Activated CD8-positive, alpha-beta memory T cell treated with anti-CD3 and anti-CD28 coated beads for 1 hour (primary cell): ENCODE measurements at places on chromosomes 4 and X.

DNA sequence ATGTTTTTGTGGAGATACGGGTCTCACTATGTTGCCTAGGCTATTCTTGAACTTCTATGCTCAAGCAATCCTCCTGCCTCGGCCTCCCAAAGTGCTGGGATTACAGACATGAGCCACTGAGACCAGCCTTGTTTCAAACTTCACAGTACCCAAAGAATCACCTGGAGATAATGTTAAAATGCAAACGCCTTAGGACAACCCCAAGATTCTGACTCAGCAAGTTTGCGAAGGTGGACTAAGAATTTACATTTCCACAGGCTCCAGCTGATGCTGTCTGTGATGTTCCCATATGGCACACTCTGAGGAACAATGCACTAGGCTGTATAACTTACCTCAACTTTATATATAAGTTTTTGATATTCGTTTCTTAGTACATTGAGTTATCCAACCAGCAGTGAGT, 984 bp upstream of the STATH start:
- no peak for DNase-seq

GRCh38 chrX:43862434-43862833, 19.8 kb downstream of the MAOB start:
- no peak for DNase-seq

GRCh38 chr4:4871573-4872313, 12.3 kb downstream of the MSX1 start:
- DNase-seq = no peak

GRCh38 chr4:47221721-47222120, 190.4 kb downstream of the GABRB1 start:
- DNase-seq = no peak

- no peak for DNase-seq
These were observed 167.2 kb downstream of the STK32B start for GRCh38 chr4:5218376-5219069.

- DNase-seq = no peak
These were observed 1.8 kb upstream of the RENBP start for GRCh38 chrX:153945956-153946943.

- DNase-seq = no peak
These were observed 247.9 kb downstream of the CCSER1 start for GRCh38 chr4:90375081-90375480.

DNA sequence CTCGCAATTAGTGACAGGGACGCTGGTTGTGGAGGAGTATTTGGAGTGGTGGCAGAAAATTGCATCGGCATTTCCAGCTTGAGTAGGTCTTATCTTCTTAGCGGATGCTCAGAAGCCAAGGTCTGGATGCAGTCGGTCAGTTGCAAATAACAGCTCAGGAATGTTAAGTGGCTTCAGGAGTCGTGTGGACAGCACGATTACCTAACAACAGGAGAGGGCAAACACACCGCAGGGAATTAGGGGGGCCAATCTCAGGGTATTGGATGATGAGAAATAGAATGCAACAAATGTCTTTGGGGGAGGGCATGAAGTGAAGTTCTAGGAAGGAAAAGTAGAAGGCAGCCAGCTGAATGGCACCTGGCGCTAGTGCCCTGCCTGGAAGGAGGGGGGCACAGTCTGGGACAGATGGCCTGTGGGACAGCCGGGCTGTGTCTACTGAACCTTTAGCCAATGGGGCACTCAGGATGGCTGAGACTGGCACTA, 11.8 kb downstream of the RASL11B start:
- no peak for DNase-seq

DNA sequence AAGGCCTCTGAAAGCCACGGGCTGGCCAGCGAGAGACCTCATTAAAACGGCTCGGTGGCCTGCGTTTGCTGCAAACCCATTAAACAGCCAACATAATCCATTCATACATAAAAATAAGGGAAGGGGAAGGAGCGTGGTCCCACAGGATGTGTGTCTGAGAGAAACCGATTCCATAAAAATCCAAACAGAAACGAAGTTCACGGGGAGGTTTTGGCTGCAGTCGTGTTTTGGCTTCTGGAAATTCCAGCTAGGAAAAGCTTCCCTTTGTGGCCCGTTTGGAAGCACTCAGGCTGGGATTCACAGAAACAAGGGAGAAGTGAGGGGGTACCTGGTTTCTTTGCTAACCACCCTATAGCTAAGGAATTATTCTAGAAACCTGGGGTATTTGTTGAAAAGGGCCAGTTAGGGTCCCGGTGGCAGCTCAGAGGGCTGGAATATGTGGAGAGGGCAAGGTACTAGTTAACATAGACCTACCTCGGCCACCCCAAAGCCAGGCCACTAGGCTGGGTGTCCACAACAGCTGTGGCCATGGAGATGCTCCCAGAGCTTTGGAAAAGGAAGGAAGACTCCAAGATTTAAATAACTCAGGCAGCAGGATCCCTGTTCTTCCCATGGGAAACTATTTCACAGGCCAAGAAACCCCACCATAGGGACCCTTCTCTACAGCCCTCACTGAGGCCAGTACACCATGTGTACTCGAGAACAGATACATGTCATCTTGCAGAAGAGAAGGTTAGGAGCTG, 166.8 kb downstream of the BCOR start:
- no peak for DNase-seq

- DNase-seq = no peak
These were observed 35.5 kb downstream of the TBC1D9 start for GRCh38 chr4:140720387-140721304.

DNA sequence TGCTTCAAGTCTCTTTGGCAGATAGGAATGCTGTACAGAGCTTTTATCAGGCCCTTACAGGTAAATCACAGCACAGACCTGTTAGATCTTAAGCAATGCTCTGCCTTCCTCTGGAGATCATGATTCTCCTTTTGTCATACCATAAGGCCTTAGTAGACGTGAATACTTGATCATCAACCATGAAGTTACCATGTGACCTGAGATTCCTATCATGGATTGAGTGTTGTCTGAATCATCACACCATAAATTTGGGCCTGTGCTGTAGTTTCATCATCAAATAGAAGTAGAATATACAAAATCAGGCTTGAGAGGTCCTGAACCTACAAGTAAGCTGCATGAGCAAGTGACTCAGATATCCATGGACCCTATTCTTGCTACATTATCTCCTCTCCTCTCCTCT, 466.8 kb upstream of the INTU start:
- no peak for DNase-seq

DNA sequence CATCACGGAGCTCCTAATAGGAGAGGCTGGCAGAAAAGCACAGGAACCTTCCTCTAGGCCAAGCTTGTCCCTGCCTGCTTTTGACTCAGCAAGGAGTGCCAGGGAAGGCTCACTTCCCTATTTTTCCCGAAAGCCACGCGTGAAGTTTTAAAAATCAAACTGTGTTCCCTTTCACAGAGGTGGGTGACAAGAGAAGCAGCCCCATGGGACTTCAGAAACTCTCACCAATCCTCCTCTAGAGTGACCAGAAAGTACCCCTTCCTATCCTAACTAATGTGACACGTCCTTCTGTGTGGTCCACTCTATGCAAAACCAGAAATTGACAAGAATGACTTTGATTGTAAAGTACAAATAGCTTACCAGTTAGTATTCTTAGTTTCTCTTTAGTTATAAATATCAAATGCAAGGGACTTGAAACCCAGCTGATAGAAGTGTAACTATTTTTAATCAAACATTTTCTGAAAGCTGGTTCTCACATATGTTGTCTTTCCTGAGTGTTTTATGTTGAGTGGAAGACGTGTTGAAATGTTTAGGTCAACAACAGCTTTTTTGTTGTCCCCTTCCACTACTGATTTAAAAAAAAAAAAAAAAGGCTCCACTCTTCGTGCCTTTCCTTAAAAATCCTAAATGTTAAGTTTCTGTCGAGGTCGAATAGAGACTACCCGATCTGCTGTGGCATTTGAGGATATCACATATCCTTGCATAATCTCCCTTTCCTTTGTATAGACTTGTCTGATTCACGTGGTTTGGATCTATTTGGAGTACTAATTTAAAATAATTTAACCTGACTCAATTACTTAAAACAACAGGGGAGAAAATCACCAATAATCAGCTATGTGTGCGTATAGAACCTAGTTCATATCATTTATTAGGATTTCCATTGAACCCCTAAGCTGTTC, 42.1 kb downstream of the NFKB1 start:
- DNase-seq = no peak

DNA sequence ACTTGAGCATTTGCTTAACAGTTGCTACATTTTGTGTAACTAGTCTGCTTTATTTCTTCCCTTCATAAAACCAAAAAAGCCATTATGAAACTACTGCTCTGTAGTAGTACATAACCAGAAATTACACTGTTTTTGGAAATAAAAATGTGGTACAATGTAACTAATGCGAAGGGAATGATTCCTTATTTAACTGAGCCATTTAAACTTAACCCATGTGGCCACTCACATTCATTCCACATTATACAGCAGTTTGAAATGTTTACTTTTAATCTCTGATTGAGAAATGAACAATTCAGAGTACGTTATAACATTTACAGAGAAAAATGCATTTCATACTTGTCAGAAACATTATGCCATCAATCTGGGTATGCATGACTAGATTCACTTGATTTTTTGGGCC, 94.2 kb downstream of the NYX start:
- no peak for DNase-seq

DNA sequence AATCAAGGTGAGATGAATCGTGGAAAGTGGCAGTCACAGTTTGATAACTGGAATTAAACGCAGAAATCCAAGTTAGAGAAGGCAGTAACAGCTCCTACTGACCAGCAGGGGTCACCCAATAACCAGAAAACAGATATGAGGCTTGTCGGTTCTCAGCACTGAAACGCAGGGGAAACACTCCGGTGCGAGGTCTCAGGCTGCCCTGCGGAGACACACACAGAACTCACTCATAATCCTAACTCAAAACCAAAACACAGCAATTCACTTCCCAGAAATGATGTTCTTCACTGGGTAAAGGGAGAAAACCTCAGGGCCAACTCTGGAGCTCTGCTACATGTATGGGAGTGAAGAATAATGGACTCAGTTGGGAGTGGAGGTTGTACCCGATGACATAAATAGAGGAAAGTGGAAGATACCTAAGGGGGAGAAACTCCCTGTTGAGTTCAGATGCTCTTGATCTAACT, 384.4 kb downstream of the RAPGEF2 start:
- DNase-seq = no peak

DNA sequence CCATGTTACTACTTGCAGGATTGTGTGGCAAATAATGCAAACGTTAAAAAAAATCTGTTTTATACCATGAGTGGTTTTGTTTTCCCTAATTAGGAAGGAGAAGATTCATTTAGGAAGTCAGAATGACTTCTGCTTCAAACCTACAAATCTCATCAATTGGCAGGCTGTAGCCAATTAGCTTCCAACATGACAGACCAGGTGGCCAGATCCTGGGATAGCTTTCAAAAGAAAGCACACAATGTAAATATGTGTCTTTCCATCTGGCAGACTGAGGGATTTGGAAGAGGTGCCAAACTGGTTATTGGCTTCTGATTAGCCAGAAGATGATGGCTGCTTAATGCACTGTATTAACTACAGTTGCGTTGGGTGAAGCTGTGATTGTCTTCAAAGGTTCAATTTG, 432.8 kb downstream of the ANKRD50 start:
- DNase-seq = no peak

DNA sequence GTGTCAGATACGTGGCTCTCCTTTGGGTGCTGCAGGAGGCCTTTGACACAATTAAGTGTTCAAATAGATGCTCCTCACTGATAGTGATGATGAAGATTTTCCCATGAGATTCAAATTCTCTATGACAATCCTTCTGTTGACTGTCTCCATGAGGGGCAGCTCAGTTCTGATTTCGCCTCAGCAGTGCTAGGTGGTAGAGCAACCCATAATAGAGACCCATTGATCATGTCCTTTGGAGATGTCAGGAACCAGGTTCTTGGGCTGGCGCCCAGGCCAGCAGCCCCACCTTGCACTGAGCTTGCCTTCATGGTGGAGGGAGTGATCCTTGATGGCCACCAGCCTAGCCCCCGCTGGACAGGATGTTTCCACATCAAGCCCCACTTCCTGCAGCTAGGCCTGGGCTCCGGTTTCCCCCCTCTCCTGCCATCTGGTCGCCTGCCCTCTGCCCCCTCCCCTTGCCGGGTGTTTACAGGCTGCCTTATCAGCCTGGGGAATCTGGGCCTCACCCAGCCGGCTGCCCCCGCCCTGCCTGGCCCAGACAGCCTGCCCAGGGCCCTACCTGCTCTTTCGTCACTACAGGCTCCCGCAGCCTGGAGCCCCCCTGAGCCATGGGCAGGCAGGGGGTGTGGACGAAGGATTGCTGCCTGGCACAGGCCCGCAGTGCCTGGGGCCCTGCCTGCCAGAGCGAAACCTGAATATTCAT, 12.6 kb downstream of the ELF4 start:
- no peak for DNase-seq

- DNase-seq = no peak
These were observed 191.2 kb upstream of the LNX1 start for GRCh38 chr4:53782458-53782845.

- no peak for DNase-seq
These were observed 73.2 kb downstream of the MTNR1A start for GRCh38 chr4:186481998-186482790.

DNA sequence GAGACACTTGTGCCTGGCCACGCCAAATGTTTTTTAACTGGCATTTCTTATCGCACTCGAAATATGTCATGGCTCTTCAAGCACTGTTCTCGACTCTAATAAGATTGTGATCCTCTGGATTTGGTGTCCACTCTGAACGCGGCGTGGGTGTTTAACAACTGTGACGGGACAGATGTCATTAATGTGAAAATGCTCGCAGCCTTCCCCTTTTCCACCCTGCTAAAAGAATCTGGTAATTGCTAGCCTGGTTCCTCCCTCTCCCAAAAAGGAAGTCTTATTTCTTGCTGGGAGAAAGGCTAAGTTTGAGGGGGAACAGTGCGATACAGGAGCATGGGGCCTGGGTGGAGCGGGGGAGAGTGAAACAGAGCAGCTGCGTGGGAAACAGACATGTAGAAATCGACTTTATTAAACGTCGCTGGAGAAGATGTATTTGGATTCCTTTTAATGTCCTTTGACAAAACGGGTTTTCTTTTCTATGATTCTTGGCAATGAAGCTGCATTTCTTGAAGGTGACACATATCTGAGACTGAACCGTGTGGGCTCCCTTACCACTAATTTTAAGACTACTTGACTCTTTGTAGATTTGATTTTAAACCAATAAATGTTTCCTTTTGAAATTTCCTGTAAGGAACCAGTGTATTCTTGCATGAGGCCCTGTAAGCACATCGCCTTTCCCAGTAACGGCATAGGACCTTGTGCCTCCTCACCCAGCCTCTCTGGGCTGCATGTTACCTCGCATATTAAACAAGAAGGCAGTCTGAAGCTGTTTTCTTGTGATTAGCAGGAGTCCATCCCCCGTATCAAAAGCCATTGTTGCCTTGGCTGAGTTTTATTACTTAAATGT, 17.8 kb downstream of the TBC1D1 start:
- no peak for DNase-seq
